Globus pallidus (tissue), 1 donor: ENCODE measurements at places on chromosomes 7 and 10.

DNA sequence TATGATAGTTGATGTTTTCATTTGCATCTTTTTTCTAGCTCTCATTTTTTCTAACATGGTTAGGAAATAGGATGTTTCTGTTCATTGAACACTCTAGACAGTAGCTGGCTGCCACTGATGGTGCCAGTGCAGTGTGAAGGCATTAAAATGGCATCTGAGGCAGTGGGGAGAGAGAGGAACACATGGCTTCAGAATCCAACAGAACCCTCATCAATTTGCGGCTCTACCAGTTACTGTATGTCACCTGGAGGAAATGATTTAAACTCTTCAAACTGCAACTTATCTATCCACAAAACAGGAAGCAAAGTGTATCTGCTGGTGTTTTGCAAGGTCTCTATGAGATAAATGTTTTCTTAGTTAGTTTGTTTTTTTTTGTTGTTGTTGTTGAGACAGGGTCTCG, 305.2 kb upstream of the PRKCQ start:
- no peak for DNase-seq

- DNase-seq = no peak
These were observed 115.7 kb downstream of the PRKAG2 start for GRCh38 chr7:151761231-151761630.

GRCh38 chr10:26214004-26214403, 2.6 kb upstream of the GAD2 start:
- DNase-seq = no peak

DNA sequence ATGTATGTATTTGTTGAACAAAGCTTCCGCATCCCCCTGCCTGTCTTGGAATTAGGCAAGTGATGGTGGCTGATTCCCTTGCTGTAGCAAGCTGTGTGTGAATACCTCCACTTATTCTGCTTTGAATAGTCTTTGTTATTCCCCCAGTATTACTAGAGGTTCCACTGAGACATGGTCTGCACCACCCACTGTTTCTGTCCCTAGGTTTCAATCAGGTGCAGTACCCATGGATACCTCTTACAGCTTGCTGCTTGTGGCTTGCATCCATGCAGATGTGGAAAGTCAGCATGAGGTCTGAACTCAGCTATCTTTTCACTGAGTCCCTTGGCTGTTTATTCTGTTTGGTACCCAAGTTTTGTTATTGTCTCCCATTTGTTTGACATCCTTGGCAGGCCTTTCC, 447.4 kb downstream of the GRM8 start:
- DNase-seq = no peak

- DNase-seq = no peak
These were observed 58.1 kb downstream of the CAV1 start for GRCh38 chr7:116582806-116583444.

DNA sequence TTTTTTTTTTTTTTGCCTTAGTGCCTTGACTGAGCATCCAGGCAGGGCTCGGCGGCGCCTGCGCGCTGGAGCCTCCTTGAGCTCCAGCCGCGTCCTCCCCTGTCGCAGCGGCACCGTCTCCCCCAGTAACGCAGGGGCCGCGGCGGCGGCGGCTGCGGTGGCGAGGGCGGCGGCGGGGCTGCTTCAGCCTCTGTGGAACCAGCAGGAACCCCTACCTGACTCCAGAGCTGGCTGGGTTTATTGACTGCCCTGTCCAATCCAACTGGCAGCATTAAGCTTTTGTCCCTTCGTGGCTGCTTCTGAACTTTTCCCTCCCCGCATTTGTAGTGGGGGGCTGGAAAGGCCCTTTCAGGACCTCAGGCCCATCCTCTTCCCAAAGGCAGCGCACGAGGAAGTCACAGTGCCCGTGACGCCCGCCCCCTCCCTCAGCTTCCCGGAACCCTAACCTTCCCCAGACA, at the start of gene GPR85:
Gene GPR85, minus strand, starts transcription at position 397 of the 458 bp plus-strand sequence. CDS start 2,106 bp downstream, outside the sequence.
- peak; percentile 54 for DNase-seq

- DNase-seq = no peak
These were observed 49.1 kb upstream of the FOXK1 start for GRCh38 chr7:4633012-4633411.

DNA sequence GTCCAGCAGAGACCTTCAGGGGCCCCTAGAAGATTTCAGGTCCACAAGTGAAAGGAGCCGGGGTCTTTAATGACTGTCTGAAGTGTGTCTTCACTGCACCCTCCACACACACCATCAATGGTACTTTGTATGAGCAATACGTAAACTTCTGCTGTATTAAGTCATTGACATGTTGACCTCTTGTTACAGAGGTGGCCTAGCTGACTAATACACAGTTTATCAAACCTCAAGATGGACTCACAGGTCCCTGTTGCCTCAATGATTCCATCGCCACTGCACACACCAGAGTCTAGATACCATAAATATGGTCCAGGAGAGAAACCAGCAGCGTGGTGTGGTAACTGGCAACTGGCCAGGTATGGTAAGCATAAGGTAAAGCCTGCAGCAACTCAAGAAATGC, 19.5 kb downstream of the KCNMA1 start:
- DNase-seq = no peak

GRCh38 chr7:98797150-98797549, 72.7 kb downstream of the TMEM130 start:
- DNase-seq = no peak

DNA sequence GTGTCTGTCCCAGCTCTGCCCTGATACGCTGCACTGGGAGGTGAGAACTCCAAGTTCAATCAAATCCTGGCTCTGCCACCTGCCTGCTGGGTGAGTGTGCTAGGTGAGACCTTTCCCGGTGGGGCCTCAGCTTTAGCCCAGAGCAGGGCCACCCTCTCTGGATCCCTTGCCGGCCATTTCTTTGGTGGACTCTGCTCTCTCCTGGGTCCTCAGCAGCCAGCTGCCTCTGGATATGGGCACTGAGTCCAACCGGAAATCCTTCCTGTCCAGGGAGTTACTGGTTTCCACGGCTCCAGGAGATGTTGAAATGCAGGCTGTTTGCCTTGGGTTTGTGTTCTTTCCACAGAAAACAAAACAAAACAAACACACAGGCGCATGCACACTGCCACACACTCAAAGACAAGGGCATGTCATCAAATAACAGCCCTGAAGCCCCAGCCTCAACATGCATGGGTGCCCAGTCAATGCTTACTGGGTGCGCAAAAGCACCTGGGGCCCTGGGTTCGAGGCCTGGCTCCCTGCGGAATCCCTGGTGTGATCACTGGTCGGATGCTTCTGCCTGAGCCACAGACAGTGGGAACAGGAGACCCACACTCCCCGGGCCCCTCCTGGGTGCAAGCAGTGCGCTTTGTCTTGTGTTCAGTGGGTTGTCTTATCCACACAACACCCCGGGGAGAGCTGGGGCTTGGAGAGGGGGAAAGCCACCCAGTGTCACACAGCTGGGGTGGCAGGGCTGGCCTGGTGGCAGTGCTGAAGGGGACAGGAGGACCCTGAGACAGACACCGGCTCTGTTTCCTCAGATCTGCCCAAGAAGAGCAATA, 33.1 kb downstream of the PPIF start:
- no peak for DNase-seq

DNA sequence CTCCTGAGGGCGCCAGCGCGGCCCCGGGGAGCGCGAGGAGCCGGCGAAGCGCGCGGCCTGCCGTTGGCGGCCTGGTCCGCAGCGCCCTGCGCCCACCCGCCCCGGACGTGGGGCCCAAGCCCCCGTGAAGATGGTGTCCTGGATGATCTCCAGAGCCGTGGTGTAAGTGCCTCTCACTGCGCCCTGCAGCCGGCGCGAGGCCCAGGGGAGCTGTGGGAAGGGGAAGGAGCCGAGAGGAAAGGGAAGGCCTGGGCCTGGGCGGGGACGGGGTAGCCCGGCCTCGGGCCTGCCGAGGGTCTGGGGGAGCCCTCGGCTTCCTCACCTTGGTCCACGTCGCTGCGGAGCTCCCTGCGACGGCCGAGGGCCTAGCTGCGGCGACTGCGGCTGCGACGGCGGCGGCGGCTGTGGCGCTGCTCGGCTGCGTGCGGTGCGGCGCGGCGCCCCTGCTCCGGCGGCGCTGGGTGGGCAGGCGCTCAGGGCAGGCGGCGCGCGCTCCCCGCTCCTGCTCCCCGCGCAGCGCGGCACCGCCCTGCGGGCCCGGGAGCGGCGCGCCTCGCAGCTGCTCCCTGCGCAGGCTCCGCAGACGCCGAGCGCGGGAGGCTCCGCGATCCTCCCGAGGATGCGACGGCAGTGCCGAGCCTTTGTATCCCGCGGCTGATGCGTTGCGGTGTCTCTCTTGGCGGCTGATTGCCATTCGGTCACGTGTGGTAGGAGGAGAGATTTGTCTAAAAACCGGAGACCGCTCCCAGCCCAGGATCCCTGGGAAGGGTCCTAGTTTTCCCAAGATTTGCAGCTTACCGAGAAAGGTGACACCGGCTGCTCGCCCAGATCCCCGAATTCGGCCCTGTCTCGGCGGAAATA, 445 bp downstream of the REEP3 start:
- DNase-seq = peak; percentile 79

- DNase-seq = no peak
These were observed 31.6 kb upstream of the AGMO start for GRCh38 chr7:15593382-15593781.

DNA sequence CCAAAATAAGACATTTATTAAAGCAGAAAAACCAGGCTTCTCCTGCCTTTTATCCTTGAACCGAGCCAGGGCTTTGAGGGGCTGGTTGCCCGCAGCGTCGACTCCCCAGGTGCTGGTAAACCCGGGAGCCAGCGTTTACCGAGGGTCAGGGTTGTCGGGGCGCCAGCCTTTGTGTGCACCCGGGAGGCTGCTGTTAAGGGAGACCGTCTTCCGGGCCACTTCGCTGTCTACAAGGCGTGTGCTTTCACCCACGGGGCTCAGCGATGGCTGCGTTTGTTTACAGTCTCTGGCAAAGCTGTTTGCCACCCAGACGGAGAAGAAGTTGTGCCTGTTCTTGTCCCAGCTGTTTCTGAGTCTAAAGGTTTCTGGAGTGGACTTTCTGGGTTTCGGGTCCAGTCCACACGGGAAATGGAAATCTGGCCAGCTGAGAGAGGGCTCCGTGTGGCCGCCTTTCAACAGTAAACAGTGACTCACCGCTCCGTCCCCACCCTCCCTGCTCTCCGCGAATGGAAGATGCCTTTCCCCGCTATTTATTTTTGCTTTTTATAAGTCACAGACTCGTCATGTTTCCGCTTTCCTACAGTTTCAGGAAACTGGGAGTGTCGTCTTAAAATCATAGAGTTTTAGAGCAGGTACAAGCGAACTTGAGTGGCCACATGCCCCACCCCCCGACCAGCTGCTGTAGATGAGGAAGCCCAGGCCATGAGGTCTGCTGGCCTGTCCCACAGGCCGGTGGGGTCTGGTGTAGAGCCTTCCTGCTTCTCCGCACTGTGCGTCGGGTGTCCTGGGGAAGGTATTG, 2.2 kb downstream of the MAFK start:
- DNase-seq = no peak

GRCh38 chr7:36084485-36085091, 68.5 kb upstream of the EEPD1 start:
- no peak for DNase-seq

- no peak for DNase-seq
These were observed 1.3 kb upstream of the COMMD3 start for GRCh38 chr10:22314852-22315251.

- DNase-seq = no peak
These were observed 51.0 kb downstream of the CAV1 start for GRCh38 chr7:116575853-116576252.

DNA sequence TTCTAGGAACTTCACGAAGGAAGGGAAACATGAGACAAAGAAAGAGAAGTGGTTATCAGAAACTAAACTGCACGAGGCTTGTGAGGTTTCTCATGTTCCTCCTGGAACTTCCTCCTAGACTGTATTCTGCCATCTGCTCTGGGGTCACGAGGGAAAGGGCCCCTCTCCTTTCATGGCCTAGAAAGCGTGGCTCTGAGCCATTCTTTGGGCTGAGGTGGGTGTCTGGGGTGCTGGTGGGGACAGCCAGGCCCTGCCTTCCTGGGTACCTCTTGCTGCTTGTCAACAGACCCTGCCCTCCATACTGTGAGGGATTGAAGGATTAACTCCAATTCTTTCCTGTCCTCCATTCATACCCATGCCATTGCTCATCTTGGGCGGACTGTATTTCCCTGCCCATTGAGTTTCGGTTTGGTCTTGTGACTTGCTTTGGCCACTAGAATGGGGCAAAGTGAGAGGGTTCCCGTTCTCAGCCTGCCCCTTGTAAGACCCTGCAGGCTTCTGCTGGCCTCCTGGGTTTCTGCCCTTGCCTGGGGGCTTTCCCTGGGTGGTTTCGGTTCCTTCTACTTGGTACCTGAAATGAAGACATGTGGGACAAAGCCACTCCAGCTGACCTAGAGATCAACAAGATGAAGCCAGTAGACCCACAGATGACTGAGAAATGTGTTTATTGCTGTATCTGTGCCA, 14.9 kb upstream of the GIMAP8 start:
- DNase-seq = peak; percentile 46

DNA sequence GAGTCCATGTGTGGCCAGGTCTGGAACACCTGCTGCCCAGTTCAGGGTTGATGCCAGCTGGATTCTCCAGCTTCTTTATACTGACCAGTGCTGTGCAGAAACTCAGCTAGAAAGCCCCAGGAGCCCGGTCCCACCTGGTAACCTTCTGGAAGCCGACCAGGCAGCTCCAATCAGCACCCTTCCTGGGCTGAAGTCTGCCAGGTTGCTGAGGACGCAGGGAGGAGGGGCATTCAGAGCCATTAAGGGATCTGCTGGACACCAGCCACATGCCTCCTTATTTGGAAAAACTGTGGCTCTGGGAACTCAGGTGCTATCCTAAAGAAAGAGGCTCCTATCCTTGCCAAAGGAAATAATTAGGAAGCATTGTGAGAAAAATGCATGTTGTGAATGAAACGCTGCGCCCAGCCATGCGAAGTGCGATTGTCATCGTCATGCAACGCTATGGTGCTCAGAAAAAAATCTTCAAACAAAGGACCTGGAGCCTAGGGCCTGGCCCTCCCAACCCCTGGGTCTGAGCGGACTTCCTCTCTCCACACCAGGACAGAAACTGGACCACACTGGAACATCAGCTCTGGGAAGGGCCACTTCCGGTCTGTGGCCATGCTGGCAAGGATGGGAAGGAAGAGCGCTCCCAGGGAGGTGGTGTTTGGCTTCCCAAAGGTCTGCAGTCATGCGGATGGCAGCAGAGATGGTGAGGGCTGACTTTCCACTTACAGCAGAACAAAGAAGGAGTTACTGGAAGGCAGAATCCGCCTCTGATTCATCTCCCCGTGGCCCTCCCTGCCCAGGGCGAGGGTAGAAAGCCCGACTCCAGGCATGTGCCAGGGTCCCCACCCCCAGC, 90.1 kb downstream of the FAM53B start:
- no peak for DNase-seq

GRCh38 chr7:44565097-44565794, 8.5 kb downstream of the DDX56 start:
- peak; percentile 52 for DNase-seq

GRCh38 chr10:70478191-70479164, at the start of gene PALD1:
Gene PALD1, plus strand, starts transcription at chr10:70478767. Its CDS starts 47,185 bp downstream, at chr10:70525952.
- DNase-seq = peak; percentile 56
